Keratinocyte (primary cell): ENCODE measurements at places on chromosomes 13 and 19. TPM values are rescaled to one million over a fixed set of nuclear protein-coding genes. Genes with fewer than 3 reads are reported as not detected.

GRCh38 chr19:45404557-45405434 lies at the start of gene PPP1R13L:
Gene PPP1R13L, minus strand, starts transcription at chr19:45405069. Its CDS starts 6,751 bp downstream, at chr19:45398318.
- DNase-seq: peak; percentile 94

The NLRP4 gene
- not detected in 3 replicates for polyA plus RNA-seq

The OLFM2 gene
- polyA plus RNA-seq: 5.3 to 25.2 TPM (median 7.5 TPM) in 3 replicates

- no peak for DNase-seq
Measured at GRCh38 chr13:49669735-49670309, 21.5 kb downstream of the EBPL start.

The ACER1 gene
- 0.38 to 0.66 TPM (median 0.39 TPM) in 3 replicates for polyA plus RNA-seq

DNA sequence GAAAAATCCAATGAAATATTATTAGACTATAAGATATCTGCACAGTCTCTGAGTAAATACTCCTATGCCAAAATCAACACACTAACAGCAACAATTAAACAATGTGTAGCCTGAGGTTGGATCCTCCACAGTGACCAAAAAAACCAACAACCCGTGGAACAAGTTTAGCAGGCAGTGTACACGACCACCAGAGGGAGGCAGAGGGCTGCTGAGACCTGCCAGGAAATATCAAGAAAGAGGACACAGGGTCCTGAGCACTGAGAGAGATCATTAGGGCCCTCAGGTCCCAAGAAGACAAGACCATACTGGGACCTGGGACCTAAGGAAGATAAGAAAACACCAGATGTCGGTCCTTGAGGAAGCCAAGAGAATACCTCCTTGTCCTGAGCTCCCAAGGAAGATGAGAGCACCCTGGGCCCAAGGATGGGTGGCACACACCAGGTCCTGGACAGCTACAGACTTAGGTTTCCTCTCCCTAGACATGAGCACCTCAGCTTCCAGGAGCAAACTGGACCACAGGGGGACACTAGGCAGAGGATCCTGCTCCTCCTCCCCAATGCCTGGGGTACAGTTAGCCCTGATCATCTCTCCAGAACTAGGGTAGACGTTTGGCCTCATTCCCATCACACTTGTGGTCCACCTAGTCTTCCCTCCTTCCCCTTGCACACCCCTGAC lies 822 bp upstream of the ZNF274 start:
- no peak for DNase-seq
